ENCODE measurements at places on chromosomes 11 and 22. TPM values are rescaled to one million over a fixed set of nuclear protein-coding genes. Genes with fewer than 3 reads are reported as not detected.

DNA sequence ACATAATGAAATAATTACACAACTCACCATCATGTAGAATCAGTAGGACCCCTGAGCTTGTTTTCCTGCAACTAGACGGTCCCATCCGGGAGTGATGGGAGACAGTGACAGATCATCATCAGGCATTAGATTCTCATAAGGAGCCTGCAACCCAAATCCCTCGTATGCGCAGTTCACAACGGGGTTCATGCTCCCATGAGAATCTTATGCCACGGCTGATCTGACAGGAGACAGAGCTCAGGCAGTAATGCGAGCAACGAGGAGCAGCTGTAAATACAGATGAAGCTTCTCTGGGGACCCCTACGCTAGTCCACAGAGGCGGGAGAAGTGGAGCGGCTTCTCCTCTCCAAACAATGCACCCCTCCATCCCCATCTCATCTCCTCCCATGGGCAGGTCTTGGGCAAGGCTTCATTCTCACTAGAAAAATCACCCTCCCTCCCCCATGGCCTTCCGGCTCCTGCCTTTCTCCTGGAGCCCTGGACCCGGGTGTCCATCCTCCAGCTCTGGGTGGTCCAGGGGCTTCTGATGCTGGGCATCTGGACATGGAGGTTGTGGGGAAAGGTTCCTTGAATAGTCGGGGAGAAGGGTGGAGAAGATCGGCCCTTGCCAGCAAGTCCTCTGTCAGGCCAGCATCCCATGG is 16.2 kb upstream of the RAC2 start:
- peaks cover 31% of the 10 kb centered on the region for H3K27me3 ChIP-seq
- no peak for DNase-seq
- H3K4me3 ChIP-seq = no peak overlapping the region
- H3K36me3 ChIP-seq = no peaks in the 10 kb centered on the region
- no peak overlapping the region for H3K27ac ChIP-seq

- H3K4me1 ChIP-seq = no peaks in the 10 kb centered on the region
- H3K4me3 ChIP-seq = no peak overlapping the region
- H3K36me3 ChIP-seq = no peaks in the 10 kb centered on the region
- H3K27me3 ChIP-seq = no peaks in the 10 kb centered on the region
- DNase-seq = no peak
- H3K27ac ChIP-seq = no peak overlapping the region
These were observed 526.1 kb downstream of the MIAT start for GRCh38 chr22:27183474-27183873.

DNA sequence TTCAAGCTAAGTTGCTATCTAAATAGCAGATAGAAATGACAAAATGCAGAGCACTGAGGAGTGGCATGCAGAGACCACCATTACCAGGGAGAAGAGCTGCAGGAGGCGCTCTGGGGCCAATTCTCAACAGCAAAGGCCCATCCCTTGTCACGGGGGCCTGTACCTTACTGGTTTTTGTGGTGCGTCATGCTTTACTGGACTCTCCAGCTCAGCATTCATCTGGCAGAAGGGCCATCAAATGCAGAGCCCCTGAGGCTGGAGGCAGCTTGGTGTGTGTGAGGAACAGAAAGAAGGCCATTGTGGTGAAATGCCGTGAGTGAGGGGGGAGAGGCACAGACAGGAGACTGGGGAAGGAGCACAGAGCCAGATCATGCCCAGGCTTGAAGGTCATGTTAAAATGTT is 56.5 kb upstream of the NAV2 start:
- H3K27me3 ChIP-seq = no peaks in the 10 kb centered on the region
- DNase-seq = no peak
- H3K36me3 ChIP-seq = peaks cover 6% of the 10 kb centered on the region

DNA sequence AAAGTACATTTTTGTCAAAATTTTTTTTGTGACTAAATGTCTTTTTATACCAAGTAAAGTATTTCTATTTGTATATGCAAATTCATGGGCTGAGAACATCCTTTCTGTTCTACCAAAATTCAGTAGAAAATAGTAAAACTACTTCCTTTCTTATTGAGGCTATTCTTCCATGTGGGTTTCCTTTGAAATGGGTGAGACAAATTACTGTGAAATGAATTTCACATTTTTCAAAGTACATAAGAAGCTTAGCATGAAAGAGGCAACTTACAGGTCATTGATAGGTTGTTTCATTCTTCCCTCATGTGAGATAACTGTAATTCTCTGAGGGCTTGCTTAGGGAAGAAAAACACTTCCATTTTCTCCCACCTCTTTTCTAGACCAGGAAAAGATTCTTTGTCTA is 1.0 kb upstream of the OR6X1 start:
- no peak overlapping the region for H3K4me3 ChIP-seq
- peaks cover 29% of the 10 kb centered on the region for H3K27me3 ChIP-seq
- no peaks in the 10 kb centered on the region for H3K4me1 ChIP-seq
- no peak for DNase-seq

DNA sequence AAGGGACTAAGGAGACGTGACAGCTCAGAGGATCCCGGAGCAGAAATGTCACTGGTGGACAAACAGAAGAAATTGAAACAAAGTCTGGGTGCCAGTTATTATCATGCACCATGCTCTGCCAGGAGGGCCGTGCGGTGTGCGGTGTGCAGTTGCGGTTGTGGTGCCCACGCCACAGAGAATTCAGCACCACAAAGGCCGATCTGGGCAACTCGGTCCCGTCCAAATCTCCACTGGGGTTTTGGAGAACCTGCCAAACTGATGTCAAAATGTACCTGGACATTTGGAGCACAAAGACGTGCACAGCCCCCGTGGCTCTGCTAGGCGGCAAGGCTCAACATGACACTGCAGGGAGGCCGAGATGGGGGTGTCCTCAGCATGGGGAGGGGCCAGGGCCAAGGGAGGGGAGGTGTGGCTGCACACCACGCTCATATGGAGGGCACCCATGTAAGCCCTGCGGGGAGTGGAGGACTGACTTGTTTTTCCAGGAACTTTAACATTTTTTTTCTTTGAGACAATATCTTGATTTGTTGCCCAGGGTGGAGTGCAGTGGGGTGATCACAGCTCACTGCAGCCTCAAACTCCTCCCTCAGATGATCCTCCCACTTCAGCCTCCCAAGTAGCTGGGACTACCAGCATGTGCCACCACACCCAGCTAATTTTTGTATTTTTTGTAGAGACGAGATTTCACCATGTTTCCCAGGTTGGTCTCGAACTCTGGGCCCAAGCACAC is 39.4 kb downstream of the GNB1L start:
- H3K27me3 ChIP-seq = no peaks in the 10 kb centered on the region
- no peak overlapping the region for H3K27ac ChIP-seq
- H3K4me1 ChIP-seq = no peaks in the 10 kb centered on the region
- no peaks in the 10 kb centered on the region for H3K36me3 ChIP-seq
- H3K4me3 ChIP-seq = no peak overlapping the region

DNA sequence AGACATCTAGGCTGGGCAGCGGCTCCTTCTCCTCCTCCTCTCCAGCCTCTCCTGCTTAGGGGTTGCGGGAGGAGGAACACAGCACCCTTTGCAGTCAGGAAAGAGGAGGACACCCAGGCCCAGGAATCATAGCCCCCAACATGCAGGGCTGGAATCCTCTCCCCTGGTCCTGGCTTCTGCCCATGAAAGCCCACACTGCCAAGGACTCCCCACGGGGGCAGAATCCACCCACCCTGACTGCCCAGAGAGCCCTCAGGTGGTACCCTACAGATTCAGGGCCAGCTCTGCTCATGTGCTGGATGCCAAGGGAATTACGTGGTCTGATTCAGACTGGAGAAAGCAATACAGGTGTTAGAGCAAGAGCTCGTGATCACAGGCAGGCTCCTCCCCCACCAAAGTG is 4.5 kb downstream of the ESS2 start:
- H3K36me3 ChIP-seq = peaks cover 30% of the 10 kb centered on the region
- H3K4me3 ChIP-seq = no peak overlapping the region
- no peak for DNase-seq
- H3K27me3 ChIP-seq = no peaks in the 10 kb centered on the region

DNA sequence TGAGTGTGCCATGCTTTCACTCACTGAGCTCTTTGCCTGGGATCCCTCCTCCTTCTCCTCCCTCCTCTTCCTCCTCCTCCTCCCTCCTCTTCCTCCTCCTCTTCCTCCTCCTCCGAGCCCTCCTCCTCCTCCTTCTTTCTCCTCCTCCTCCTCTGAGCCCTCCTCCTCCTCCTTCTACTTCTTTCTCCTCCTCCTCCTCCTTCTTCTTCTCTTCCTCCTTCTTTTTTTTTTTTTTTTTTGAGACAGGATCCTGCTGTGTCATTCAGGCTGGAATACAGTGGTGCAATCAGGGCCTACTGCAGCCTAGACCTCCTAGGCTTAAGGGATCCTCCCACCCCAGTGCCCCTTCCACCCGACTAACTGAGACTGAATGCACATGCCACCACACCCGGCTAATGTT is 62.3 kb downstream of the DEUP1 start:
- no peak overlapping the region for H3K4me3 ChIP-seq
- H3K4me1 ChIP-seq = no peaks in the 10 kb centered on the region
- H3K36me3 ChIP-seq = no peaks in the 10 kb centered on the region
- no peak for DNase-seq

GRCh38 chr22:21834869-21835268 is 32.6 kb downstream of the MAPK1 start:
- H3K36me3 ChIP-seq = peaks cover 4% of the 10 kb centered on the region
- peaks cover 30% of the 10 kb centered on the region for H3K4me1 ChIP-seq
- no peak overlapping the region for H3K4me3 ChIP-seq
- H3K27me3 ChIP-seq = no peaks in the 10 kb centered on the region
- no peak for DNase-seq
- H3K27ac ChIP-seq = no peak overlapping the region

GRCh38 chr11:14021738-14022137 is 59.2 kb downstream of the SPON1 start:
- no peak for DNase-seq
- peaks cover 30% of the 10 kb centered on the region for H3K4me1 ChIP-seq
- no peak overlapping the region for H3K4me3 ChIP-seq
- H3K27ac ChIP-seq = no peak overlapping the region

- no peak overlapping the region for H3K4me3 ChIP-seq
- H3K27ac ChIP-seq = no peak overlapping the region
- no peaks in the 10 kb centered on the region for H3K36me3 ChIP-seq
- no peaks in the 10 kb centered on the region for H3K27me3 ChIP-seq
- DNase-seq = no peak
- H3K4me1 ChIP-seq = no peaks in the 10 kb centered on the region
These were observed 171.5 kb upstream of the B3GAT1 start for GRCh38 chr11:134583397-134583990.

GRCh38 chr22:36912694-36913426 is 568 bp upstream of the CSF2RB start:
- H3K4me1 ChIP-seq = no peaks in the 10 kb centered on the region
- DNase-seq = no peak
- H3K36me3 ChIP-seq = no peaks in the 10 kb centered on the region
- H3K27ac ChIP-seq = no peak overlapping the region
- peaks cover 99% of the 10 kb centered on the region for H3K27me3 ChIP-seq

DNA sequence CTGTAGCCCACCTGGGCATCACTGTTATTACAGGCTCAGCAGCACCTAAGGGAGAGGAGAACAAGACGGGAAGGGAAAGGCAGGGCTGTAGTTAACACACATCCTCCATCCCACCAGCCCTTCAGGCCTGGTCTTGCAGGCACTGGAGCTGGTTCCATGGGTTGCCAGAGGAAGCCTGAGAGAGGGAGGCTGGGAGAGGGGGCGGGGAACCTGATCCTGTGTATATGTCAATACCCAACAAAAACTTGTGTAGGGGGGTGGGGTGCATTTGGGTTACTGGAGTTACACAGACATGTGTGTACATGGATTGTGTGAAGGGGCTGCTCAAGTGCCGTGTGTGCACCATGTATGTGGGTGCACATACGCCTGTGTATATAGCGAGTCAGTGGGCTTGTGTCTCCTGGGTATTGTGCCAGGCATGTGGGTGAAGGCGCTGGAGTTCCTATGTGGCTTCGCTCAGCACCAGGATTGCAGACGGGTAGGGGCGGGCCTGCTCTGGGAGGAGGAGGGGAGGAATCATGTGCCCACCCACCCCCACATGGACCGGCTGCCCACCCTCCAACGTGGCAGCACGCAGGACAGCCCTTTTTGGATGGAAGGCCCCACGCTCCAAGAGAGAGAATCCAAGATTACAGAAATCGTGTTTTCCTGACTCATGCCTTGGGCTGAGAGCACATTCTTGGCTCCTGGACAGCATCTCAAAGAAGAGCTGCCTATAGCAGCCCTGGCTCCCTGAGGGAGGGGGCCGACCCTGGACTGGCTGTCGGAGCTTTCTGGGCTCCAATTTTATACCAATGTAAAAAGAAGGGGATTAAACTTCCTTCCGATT is 4.2 kb upstream of the SERPINH1 start:
- H3K27ac ChIP-seq = no peak overlapping the region
- peaks cover 7% of the 10 kb centered on the region for H3K4me1 ChIP-seq
- no peak overlapping the region for H3K4me3 ChIP-seq
- H3K36me3 ChIP-seq = peaks cover 15% of the 10 kb centered on the region
- no peaks in the 10 kb centered on the region for H3K27me3 ChIP-seq
- no peak for DNase-seq

DNA sequence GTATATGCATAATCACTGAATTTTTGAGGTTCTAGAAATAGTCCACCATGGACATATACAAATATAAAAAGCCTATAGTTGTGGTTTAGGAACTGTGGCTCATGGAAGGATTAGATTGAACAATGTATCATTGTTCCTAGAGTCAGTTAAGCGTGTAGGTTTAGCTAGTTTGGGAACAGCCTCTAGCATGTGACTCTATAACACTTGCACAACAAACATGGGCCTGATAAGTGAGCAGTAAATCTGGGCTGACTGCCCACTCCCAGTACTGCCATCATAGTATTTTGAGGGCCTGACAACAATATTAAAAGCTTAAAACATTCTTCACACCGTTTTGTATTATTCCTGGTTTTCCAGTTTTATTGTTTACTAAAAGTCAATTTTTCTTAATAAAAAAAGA is 47.0 kb downstream of the YAP1 start:
- peaks cover 39% of the 10 kb centered on the region for H3K4me1 ChIP-seq
- peak; percentile 37 for DNase-seq
- H3K4me3 ChIP-seq = no peak overlapping the region
- H3K27ac ChIP-seq = no peak overlapping the region
- H3K27me3 ChIP-seq = no peaks in the 10 kb centered on the region

GRCh38 chr22:29788339-29789279 is 21.4 kb downstream of the UQCR10 start:
- no peak for DNase-seq
- no peak overlapping the region for H3K27ac ChIP-seq
- peaks cover 36% of the 10 kb centered on the region for H3K36me3 ChIP-seq
- H3K4me1 ChIP-seq = peaks cover 18% of the 10 kb centered on the region

GRCh38 chr22:38294193-38294592 is 21.4 kb upstream of the TMEM184B start:
- peaks cover under 1% of the 10 kb centered on the region for H3K4me1 ChIP-seq
- H3K27me3 ChIP-seq = no peaks in the 10 kb centered on the region
- no peak for DNase-seq
- peaks cover 84% of the 10 kb centered on the region for H3K36me3 ChIP-seq
- H3K27ac ChIP-seq = peak overlapping the region; percentile 57

PEX16 gene
- 34.5 TPM for total RNA-seq

C1QTNF5 gene
- not detected for total RNA-seq

ARHGAP8 gene
- total RNA-seq = 127 TPM

CEND1 gene
- total RNA-seq = not detected

OR10A2 gene
- total RNA-seq = not detected
